ENCODE measurements at places on chromosomes 2 and 18.

GRCh38 chr2:151862700-151863099, 34.5 kb upstream of the ARL5A start:
- no peak for DNase-seq

GRCh38 chr2:182716650-182716979, 558 bp downstream of the DNAJC10 start:
- peak; percentile 8 for DNase-seq

DNA sequence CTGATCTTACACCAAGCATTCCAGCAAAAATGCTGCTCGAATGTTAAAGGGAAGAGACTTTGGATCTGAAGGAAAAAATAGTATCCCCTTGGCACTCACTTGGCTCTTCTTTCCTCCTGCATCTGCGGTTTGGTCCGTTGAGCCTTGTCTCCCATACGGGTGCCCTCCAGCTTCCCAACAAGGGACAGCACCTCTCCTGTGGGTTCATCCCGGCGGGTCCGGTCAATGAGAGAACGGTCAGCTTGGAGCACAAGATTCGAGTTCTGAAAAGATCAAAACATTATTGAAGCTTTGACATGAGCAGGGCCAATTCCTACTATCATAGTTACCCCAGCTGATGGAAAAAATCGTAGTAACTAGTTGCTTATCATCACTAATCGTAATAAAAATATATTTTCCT, 740 bp downstream of the SNRNP200 start:
- no peak for DNase-seq

- DNase-seq: no peak
Measured at GRCh38 chr18:60466677-60467076, 94.1 kb upstream of the MC4R start.

- DNase-seq: no peak
Measured at GRCh38 chr2:160876765-160877164, 283.5 kb upstream of the TANK start.

GRCh38 chr2:168029071-168029470, 218.3 kb downstream of the STK39 start:
- no peak for DNase-seq
